ENCODE measurements at places on chromosomes 4 and X.
A peak's percentile ranks its signal among the peaks of the same experiment; 100 is the strongest.

GRCh38 chrX:123311486-123311885, 127.4 kb downstream of the GRIA3 start:
- DNase-seq = no peak

- no peak for DNase-seq
Measured at GRCh38 chrX:46849933-46850332, 13.1 kb downstream of the RP2 start.

- no peak for DNase-seq
Measured at GRCh38 chr4:20367446-20367845, 115.7 kb downstream of the SLIT2 start.

DNA sequence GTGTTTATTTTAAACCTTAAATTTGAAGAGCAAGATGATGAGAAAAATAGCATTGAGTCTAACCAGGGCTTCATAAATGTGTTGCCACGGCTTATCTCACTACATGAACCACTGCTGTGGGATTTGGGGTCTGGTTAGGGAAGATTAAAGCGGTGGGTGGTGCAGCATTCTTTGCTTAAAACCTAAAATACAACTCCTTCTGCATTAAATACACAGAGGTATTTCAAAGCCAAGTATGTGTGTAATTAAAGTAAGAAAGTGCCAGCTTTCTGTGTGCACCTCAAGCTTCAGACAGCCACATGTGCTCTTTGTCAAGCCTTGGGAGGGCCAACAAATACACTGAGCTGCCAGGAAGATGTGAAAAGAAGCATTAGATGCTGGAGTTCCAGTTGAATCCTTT, 128.0 kb downstream of the CPE start:
- DNase-seq = no peak

DNA sequence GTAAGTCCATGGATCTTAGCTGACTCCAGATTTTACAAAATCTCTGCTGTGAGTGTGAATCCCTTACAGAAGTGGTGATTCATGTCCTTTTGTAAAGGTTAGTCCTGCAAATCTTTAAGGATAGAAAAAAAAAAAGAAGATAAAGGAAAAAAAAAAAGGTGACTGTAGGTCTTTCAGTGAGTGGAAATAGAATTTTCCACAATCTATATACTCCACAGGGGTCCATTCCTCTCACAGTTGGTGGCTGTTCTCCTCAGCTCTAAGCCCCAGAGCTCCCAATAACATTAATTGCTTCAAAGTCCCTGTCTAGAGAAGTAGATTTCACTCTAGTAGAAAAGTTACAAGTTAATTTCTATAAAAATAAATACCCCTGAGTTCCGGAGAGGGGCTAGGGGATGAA, 189.1 kb downstream of the NDST4 start:
- no peak for DNase-seq

DNA sequence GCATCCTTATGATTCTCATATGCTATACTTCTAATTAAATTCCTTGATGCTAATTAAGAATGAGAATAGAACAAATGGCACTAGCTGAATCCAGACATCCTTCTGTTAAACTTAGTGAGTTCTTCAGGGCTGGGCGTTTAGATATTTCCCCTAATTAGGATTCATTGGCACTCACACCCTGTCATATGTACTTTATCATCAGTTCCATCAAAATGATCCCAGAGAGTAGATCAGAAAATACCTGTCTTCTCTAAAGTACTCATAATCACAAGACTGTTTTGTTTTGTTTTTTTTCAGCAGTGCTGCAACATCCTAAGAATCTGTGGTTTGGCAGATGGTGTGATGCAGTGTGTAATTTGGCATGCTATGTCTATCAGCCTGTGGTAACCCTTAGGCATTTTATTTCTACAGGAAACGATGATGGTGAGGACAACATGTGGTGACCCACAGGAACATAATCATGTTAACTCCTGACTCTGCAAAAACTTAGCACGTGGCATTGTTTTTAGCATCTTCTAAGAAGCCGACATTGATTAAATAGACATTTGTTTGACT, 2528.4 kb downstream of the ARAP2 start:
- DNase-seq = no peak

- no peak for DNase-seq
Measured at GRCh38 chrX:10404436-10404835, 215.9 kb downstream of the MID1 start.

- no peak for DNase-seq
Measured at GRCh38 chrX:1463581-1463980, 10.9 kb upstream of the ASMTL start.

DNA sequence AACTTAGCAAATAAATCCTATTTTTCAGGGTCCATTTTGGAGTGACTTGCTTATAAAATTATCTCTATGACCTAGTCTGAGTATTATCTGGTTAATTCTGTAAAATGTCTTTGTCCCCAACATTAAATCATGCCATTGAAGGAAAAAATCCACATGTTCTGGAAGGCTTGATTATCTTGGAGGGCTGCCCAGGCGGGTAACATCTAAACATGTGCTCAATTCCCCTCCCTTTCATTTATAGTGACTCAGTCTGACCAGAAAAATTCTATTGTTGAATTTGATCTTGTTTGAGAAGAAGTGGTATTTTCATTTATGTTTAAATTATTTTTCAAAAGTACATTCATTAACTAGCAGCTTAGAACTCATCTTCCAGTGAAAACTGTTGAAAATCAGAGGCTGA, 55.4 kb upstream of the SLC10A7 start:
- no peak for DNase-seq

- DNase-seq = no peak
Measured at GRCh38 chr4:16122784-16123183, 39.0 kb upstream of the PROM1 start.

DNA sequence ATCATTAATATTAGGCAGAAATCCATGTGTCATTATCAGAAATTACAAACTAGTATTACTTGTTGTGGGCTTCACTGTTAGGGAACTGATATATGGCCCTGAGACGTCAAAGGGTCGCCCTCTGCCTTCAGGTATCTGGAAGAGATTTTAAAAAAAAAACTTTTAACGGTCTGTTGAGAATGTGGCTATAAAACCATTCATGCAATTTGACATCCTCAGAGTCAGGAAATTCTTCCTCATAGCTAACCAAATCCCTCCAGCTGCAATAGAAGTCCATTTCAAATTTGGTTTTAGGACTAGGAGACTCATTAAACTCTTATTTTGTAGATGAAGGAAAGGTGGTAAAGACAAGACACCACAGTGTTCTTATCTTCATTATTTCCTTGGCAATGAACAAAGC, 194.2 kb upstream of the NOCT start:
- no peak for DNase-seq

DNA sequence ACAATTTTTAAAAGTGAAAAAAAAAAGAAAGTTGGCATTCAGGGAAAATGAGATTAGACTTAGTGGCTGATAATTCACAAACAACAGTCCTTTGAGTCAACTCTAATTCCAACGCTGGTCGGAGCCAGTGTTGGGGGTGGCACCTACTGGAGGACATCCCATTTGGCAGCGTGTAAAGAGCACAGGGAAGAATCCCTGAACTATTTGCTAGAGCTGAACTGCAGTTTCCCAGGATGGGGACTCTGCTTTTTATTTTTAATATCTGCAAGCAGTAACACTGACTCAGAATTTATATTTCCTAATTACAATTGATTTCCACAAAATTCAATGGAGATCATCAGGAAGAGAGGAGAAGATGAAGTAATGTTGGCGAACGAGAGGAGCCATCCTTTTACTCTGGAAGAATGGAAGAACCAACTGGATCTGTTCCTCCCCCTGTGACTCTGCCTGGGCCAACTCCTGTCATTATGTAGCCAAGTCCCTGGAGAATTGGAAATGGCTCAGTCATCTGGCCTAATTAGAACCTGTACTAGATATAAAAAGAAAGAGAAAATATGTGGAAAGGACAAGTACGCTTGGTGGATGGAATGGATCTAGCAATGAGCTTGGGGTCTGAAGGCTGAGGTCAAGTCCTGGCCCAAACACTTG, 76.7 kb downstream of the IRF2 start:
- DNase-seq = peak; percentile 53

- DNase-seq = no peak
Measured at GRCh38 chr4:25330905-25331808, 18.6 kb downstream of the ZCCHC4 start.

- DNase-seq = no peak
Measured at GRCh38 chrX:129000797-129001196, 522.5 kb downstream of the SMARCA1 start.
